ENCODE measurements at places on chromosomes 5 and 9.
A peak's percentile ranks its signal among the peaks of the same experiment; 100 is the strongest.

DNA sequence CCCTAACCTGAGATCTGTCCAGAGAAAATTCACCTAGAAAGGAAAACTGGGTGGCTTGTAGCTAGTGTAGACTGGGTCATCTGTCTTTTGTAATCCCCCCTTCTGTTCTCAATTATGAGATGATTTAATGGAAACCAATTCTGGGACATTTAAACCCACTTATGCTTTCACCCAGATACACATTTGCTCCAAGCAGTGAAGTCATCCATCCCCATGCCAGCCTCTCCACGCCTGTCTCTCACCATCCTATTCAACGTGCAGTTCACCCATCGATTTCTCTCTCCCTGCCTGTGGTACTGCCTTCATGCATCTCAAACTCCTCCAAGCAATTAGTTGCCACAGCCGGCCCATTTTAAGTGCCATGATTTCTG lies 1.8 kb downstream of the PHF19 start:
- DNase-seq, result no peak

DNA sequence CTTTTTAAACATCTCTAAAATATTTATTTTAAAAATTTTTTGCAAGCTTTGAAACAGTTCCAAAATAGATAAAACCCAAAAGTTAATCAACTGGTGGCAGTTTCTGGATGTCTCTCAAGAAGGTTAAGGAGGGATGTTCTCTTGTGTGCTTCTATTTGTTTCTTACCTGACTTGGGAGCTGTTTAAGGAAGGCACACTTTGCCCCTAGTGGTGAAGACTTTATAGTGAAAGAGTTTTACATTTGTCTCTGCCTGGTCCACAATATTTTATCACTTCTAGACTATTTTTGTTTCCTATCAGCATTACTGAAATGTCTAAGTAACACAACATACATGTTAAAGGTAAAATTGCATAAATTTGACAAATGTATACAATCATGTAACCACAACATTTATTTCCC lies 552.8 kb downstream of the SEMA5A start:
- no peak for DNase-seq

- no peak for DNase-seq
Measured at GRCh38 chr5:65126542-65127069, 355.1 kb downstream of the ADAMTS6 start.

GRCh38 chr9:108844856-108845255 lies 10.9 kb downstream of the ACTL7B start:
- DNase-seq, result no peak

- no peak for DNase-seq
Measured at GRCh38 chr5:149664083-149664482, 66.0 kb upstream of the PPARGC1B start.

DNA sequence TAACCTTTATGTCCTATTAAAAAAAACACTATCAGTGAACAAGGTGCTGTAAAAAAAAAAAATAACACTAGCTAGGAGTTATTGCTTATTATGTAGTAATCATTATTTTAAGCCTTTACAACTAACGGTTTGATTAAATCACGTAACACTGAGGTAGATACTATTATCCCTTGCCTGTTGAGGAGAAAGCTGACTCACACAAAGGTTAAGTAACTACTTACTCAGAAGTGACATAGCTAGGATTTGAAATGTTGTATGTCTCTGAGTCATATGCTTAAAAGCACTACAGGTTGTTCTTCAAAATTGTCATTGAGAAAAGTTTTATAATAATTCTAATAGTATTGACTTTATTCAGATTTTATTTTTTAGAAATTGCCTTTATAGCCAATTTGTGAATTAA lies 8.8 kb downstream of the TENT2 start:
- no peak for DNase-seq

GRCh38 chr5:136192526-136193321 lies at the start of gene SMIM32:
SMIM32 (minus strand) TSS chr5:136193162; CDS start chr5:136192524, 638 bp downstream.
- no peak for DNase-seq

- DNase-seq, result no peak
Measured at GRCh38 chr9:79812507-79813257, 240.9 kb downstream of the TLE4 start.

GRCh38 chr9:16258708-16259107 lies 611.8 kb downstream of the BNC2 start:
- no peak for DNase-seq

DNA sequence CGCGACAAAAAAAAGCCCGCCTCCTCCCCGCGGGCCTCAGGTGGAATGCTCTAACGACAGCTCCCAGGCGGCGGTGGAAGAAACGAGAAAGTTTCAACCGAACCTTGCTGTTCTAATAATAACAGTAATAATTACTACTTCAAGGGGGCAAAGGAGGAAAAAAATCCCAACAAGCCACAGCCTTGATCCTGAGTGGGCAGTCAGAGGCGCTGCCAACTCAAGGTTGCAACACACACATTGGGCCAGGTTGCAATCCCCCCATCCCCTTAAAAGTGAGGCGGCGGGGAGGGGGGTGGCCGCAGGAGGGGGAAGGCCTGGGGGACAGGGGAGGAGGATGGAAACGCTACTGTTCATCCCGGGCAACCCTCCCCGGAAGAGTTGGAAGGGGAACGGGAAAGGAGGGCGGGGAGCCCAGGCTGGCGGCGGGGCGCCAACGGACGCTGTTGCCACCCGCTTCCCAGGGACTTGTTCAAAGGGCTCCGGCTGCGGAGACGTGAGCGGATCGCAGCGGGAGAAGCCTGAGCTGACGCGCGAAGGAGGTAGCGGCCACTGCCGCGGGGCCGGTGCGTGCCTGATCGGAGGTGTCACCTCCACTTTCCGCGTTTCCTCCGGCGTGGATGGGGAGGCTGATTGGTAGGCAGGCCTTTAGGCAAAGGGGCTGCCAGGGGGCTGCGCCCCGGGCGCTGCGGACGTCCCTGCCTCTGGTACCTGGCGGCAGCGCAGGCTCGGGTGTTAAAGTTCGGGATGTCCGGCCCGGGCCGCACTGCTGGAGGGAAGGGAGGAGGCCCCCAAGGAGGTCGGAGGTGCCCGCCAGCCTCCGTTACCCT lies 647 bp downstream of the SMARCA2 start:
- peak; percentile 38 for DNase-seq

DNA sequence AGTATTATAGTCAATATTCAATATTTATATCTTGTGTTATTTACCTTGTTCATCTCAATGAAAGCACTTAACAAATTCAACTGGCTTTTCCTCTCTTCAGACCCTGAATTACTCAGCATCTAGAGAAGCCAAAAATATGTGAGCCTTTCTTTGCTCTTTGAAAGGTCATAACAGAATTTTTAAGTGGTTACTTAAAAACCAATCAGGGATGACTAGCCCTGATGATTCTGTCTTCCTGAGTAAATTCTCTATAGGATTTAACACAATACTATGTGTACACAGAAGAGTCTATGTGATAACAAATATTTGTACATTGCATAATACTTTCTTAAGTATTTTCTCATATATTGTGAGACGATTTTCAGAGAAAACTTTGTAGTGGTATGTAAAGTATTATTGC lies 546.3 kb downstream of the MAT2B start:
- DNase-seq, result no peak

GRCh38 chr9:80732506-80732905 lies 956.8 kb downstream of the TLE1 start:
- DNase-seq, result no peak

GRCh38 chr9:135533113-135533512 lies 11.9 kb downstream of the LCN1 start:
- no peak for DNase-seq

DNA sequence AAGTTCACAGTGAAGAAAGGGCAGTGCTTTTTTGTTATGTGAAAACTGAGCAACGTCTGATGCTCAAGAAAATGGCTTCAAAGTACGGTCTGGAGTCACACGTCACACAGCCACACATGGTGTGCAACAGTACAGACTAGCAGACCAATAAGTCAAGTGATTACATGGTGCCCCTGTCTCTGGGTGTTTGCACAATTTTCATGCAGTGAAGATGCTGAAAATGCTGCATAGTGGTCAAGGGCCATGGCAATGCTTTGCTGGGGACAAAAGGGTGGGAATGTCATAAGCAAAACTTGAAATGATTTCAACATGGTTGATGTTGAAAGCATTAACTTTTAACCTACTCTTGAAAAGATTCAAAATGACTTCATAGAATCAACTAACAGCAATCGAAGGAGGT lies 231.2 kb downstream of the EBF1 start:
- DNase-seq, result no peak

GRCh38 chr5:27241564-27242257 lies 203.3 kb upstream of the CDH9 start:
- no peak for DNase-seq

GRCh38 chr5:141817631-141818030 lies 60.6 kb downstream of the PCDH1 start:
- DNase-seq, result no peak

GRCh38 chr5:142319105-142319504 lies 5.7 kb downstream of the SPRY4 start:
- no peak for DNase-seq

GRCh38 chr5:58108511-58108910 lies 351.4 kb downstream of the PLK2 start:
- DNase-seq, result no peak

GRCh38 chr5:41509399-41510175 lies 814 bp downstream of the PLCXD3 start:
- DNase-seq, result no peak

GRCh38 chr5:159835548-159835947 lies 80.7 kb upstream of the ADRA1B start:
- DNase-seq, result no peak

DNA sequence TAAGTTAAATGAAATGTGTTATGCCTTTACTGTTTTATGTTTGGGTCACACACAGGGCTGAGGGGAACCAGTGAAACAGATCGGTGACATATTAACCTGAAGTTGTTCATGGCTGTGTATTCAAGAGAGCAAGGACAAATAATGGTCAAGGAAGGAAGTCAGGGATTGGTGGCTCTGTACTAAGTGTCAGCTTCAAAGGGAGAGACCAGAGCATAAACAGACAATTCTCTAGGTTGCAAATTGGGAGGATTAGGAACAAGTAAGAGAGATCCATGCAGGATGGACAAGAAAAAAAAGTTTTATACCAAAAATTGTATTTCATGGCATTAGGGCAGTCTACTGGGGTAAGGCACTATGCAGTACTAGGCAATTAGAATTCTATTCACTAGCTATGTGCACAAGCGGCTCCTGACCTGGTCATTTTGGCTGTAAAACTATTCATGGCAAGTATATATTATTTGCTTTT lies 156.3 kb downstream of the PLPPR1 start:
- DNase-seq, result no peak

DNA sequence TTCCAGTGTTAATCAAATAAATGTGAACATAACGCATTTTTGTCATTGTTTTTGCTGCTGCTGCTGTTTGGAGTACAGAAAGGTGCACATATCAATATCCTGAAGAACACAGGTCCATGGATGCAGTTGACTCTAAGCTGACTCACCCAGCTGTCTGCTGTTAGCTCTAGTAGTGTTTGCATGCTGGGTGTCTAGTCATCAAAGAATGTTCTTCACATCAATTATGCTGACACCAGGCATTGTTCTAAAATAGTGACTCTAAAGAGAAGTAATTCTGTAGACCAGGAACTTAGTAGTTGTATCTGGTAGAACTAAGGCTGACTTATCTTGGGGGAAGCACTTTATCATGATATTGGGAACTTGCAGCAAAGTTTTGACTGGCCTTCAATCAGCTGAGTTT lies 55.7 kb upstream of the DPYSL3 start:
- no peak for DNase-seq

DNA sequence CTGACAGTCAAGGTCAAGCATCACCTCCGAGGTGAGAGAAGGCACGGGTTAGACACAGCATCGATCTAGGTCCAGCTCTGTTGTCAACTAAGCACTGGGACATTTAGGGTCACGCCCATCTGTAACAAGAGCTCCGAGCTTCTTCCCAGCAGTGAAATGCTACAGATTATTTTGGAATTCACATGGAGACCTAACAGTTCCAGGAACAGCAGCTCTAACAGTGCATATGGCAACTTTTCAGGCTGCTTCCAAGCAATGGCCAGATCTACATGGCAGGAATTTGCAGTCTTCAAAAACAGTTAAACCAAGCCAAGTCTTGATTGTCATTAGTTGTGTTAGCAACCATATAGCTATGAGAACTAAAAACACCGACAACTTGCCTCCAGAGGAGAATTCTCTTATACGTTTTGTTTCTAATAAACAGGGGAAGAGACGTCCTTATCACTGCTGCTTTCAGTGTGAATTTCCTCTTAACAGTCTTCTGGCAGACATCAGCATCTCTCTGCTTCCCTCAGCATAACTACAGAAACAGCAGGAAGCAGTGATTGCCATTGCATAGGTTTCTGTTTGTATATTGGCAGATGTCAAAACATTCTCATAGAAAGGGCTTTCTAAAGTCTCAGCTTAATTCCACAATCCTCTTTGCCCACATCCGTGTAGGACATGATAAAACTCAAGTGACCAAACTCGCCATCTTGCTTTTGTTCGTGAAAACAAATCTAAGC lies 242.1 kb upstream of the DAPK1 start:
- DNase-seq, result no peak

DNA sequence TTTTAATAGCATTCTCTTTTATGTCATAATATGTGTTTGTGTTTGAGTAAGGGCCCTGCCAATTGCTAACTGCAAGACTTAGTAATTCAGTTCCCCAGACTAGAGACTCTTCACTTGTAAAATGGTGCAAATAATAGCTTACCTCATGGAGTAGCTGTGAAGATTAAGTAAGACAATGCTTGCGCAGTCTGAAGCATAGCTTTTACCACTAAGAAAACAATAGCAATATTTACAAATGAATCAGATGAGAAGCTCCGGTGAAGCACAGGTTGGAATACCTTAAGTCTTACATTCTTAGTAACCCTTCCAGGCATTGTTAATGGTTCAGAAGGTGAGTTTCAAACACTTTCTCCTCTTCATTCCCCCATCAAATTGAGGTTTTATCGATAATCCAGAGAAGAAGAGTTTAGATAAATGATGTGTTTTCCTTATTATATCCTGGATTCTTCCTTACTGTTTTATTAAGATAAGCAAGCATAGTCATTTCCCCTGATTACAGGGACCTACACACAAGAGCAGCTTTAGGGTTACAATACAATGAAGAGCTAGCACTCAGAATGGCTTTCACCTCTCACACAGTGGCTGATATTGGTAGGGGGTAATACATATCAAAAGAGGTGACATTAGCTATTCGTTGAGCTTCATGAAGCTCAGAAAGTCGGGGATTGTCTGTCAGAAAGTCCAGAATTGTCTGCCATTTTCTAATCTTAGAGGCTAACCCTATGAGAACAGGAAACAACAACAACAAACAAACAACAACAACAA lies 96.4 kb upstream of the EDIL3 start:
- no peak for DNase-seq

DNA sequence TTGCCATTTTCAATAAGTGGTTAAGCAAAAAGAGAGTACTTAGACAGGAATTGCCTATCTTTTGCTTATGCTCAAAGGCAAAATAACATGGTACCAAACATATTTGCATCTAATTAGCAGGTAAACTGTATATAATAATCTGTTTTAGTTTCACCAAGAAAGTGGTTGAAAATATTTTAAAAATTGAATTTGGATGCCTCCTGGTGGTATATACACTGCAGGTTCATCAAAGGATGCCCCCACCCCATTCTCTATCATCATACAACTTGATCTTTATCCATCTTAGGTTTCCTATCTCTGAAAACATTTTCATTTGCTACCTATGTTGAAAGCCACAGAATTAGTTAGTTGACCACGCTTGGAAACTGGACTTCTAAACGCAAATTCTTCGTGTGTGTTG lies 47.0 kb upstream of the MROH2B start:
- DNase-seq, result no peak
